ENCODE measurements at places on chromosomes 2 and 18. TPM values are rescaled to one million over a fixed set of nuclear protein-coding genes. Genes with fewer than 3 reads are reported as not detected.

Gene DPP4
- 0.53 TPM for total RNA-seq

Gene GALNT1
- total RNA-seq: 62.6 TPM

Gene TIMM21
- 36.8 TPM for total RNA-seq

Gene ALK
- not detected for total RNA-seq

All from MG63 (cell line).